CD4-positive, alpha-beta T cell treated with Interleukin-1 beta for 1 hour (primary cell): ENCODE measurements at places on chromosomes 12 and 14.

DNA sequence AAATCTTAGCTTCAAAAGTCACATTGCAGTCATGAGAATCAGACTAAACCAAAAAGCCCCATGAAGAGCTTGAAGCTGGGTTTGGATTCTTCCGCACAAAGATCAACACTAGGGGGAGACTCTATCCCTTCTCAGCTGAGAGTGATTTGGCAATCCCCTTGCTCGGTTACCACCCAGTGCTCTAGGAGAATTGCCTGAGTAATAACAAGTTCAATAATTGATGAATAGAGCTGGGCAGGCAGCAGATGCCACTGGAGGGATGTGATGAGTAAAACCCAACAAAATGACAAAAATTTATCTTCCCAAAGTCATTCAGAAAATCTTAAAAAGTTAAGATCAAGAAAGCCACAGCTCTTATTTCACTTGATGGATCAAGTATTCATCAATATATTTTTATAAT lies 185.6 kb upstream of the ARID2 start:
- peak; percentile 63 for DNase-seq

DNA sequence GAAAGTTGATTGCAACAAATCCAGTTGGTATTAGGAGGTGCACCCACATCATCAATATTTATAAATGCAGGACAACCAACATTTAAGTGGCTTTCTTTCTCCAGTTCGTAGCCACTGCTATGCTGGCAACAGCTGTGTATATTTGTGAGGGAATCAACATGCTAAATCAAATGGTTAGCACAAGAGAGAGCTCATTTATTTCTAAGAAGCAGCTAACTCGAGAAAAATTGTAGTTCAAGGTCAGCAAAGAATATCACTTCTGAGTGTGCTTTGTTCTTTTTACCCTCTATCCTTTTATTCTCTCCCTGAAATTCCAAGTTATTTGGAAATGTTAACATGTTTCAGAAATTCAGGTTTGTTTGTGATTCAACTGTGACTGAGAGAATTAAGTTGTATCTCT lies 137.3 kb downstream of the NAV3 start:
- no peak for DNase-seq

DNA sequence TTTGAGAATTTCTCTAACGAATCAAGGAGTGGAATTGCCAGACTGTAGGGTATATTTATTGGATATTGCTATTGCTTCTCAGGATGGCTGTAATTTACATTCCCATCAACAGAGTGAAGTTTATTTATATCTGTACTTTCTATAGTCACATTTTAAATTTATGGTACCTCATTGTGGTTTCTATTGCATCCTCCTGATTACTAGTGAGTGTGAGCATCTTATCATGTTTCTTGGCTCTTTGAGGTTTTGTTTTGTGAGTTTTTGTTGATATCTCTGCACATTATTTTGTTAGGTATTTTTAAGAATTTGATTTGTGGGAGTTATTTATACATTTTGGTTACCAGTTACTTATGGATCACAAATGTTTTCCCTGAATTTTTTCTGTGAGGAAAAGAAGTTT lies 13.9 kb downstream of the DNM1L start:
- DNase-seq = no peak

- no peak for DNase-seq
These were observed 29.3 kb upstream of the BATF start for GRCh38 chr14:75492832-75493591.

GRCh38 chr12:113249546-113249945 lies 28.3 kb downstream of the TPCN1 start:
- no peak for DNase-seq

DNA sequence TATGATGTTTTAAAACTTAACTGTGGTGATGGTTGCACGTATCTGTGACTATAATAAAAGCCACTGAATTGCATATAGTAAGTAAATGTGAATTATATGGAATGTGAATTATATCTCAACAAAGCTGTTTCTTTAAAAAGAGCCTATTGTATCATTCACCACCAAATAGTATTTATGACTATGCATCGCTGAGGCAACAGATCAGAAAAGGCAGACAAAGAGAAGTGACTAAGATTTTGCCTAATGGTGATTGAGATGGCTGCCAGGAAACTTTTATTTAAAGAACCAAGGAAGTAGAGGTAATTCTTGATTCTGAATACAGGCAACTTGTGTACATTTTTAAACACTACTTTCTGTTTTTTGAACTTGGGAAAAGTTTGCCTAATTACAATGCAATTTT lies 31.7 kb downstream of the DHRS7 start:
- no peak for DNase-seq

DNA sequence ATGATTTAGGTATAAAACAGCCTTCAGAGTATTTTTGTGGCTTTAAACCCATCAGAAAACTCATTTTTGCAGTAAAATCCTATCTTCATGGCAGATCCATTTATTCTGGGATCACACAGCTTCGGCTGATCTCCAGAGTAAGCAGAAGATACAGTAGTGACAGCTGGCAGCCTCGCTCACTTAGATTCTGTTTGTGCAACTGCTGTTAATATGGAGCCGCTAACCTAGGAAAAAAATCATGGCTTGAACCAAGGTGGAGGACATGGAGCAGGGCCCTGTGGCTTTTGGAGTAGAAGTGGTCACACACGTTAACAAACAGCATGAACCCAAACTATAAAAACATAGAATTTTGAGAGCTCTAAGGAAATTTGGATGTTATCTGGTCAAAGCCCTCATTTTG lies 137.2 kb upstream of the ARHGAP5 start:
- DNase-seq = no peak

- DNase-seq = no peak
These were observed at the start of gene WNT1 for GRCh38 chr12:48978291-48978740. Gene WNT1 (plus strand): TSS chr12:48978322. CDS start chr12:48978651, 329 bp downstream.
